ENCODE measurements at places on chromosomes 6 and 20.

DNA sequence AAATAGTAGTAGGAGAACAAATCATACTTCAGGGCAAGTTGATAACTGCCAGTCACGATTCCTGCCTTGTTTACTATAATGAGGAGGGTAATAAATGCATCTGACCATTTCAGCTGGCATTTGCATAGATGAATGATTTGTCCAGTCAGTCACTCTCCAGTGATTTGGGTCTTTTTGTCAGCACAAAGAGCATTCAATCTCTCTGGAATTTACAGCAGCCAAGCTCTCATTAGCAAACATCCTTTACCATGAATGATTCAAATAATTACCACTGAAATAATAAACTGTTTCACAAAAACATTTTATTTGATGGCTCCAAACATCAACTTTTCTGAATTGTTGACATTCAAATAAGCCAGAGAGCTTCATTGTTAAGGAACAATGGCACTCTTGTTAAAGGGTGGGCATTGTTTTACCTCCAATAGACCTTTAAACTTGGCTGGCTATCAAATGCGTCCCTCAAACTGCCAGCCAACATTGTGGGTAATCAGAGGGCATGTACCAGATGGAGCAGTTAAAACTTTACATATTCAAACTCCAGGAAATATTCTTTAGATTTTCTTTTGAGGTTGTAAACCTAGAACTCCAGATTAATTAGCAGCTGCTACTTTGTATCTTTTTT is 30.0 kb upstream of the FBXL4 start:
- DNase-seq = no peak

GRCh38 chr20:3782597-3782996 is 1.3 kb upstream of the SPEF1 start:
- DNase-seq = no peak

GRCh38 chr6:39451831-39452230 is 129.3 kb upstream of the KCNK16 start:
- DNase-seq = no peak

GRCh38 chr6:100202417-100203194 is 208.6 kb upstream of the MCHR2 start:
- peak; percentile 97 for DNase-seq

DNA sequence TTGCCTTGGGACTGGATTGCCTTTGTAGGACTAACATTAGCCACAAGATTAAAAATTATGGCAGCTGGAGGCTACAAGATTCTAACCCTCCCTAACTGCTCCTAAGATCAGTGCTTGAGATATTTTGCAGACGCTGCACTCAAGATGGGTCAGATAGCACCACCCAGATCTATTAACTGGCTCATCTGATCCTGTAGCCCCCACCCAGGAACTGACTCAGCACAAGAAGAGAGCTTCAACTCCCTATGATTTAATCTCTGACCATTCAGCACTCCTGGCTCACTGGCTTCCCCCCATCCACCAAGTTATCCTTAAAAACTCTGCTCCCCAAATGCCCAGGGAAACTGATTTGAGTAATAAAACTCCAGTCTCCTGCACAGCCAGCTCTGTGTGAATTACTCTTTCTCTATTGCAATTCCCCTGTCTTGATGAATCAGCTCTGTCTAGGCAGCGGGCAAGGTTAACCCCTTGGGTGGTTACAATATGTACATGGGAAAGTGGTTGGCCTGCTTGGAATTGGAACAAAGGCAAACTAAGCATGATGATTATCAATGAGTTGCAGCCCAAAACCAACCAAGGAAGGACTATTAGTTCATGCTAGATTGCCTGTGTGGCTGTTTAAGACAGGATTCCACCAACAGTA is 111.3 kb downstream of the OR2B2 start:
- DNase-seq = no peak

GRCh38 chr6:55388211-55388610 is 60.9 kb downstream of the GFRAL start:
- no peak for DNase-seq

DNA sequence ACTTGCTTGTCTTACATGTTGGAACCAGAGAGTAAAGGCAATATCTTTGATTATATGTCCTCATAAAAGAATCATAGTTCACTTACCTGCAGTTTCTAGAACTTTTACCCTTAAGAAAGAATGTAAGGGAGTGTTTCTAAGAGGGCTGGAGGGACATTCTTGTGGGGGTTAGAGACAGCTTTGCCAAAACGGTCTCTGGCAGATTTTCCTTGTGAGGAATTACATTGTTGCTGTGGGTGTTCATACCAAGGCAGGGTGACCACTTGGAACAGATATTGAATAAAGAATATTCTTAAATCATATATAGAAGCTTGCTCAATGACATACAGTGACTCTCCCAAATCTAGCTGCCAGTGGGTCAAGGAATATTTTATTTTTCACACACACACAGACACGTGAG is 517.6 kb upstream of the SOX4 start:
- no peak for DNase-seq

DNA sequence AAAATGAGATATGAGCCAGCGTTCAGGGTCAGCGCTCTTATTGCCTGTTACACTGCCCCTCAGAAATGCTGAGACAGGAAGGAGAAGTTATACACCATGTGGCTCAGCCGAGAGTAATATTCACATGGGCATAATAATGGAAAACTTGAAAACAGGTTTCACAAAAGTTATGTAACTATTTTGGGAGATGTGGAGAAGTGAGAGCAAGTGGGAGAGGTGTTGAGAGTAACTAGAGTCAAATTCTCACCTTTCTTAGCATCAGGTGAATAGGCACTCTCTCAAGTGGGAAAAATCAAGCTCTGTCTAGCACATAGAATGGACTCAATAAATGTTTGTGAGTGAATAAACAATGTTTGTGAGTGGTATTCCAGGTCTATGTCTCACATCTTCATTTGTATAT is 94.5 kb downstream of the TBX18 start:
- no peak for DNase-seq

DNA sequence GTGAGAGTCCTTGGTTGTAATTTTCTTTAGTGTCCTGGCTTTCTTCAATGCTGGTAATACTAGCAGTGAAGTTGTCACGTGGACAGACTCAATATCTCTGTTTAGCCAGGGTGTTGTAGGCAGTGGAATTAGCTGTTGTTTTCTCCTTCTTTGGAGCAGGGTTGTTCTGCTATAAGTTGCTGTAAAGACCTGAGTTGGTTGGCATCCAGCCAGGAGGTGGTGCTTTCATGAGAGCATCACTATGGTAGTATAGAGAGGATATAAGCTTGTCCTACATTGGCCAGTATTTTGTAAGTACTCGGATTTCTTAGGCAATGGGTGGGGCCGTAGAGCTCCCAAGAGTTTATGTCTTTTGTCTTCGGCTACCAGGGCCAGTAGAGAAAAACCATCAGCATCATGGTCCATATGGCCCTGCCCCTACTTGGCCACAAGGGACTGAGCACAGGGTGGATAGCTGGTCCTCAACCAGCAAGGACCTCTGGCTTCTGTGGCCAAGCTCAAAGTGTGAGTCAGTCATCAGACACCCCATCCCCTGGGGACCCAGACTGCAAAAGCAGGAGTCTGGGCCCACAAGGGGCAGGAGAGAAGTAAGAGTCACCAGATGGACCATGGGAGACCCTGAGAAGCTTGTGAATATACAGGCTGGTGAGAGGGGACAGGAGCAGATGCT is 127.9 kb upstream of the NXT1 start:
- DNase-seq = no peak

GRCh38 chr6:27547157-27548075 is 74.5 kb upstream of the ZNF184 start:
- no peak for DNase-seq

GRCh38 chr6:103036846-103037245 is 1643.3 kb downstream of the GRIK2 start:
- no peak for DNase-seq

DNA sequence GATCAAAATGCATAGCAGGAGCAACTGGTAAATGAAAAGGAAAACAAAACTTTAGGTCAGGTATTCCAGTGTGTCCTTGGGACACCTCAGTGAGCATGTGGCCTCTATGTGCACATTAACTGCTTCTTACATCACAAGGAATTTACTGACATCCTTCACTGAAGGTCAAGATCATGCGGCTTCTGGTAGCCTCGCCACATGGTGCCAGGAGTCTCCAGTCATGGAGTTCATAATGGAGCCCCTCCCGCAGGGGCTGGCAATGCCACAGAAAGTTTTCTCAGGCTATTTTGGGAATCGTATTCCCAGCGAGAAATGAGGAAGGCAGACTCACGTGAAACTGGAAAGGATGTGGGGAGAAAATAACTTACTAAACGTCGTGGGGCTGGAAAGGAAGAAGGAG is 19.7 kb upstream of the SLC22A3 start:
- no peak for DNase-seq

GRCh38 chr6:79232696-79233462 is 1.6 kb downstream of the HMGN3 start:
- DNase-seq = no peak

- no peak for DNase-seq
Observed at GRCh38 chr6:165969184-165969583, 198.5 kb downstream of the TBXT start.

GRCh38 chr6:143884216-143884900 is 20.1 kb downstream of the ZC2HC1B start:
- no peak for DNase-seq

DNA sequence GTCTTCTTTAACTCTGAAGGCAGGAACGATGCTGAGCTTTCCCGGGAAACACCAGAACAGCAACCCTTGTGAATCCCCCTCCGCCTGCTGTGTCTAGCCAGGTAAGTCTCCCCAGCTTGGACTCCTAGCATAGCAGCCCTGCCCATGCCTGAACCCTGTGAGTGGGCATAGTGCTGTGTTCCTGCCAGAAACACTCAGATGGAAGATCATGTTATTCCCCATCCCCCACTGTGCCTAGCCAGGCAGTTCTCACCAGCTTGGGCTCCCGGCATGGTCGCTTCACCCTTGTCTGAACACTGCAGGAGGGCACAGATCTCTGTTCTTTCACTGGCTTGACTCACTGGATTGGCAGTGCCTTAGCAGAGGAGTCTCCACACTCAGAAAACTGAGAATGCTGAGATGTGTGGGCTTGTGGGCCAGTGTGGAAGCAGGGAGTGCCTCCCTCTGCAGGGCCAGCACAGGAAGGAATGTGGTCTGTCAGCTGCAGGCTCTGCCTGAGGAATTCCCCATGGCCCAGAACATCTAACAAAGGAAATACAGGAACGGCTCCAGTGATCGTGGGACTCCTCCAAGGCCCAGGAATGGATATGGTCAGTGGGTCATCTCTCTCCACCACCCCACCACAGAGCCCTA is 440.1 kb upstream of the ADGRB3 start:
- no peak for DNase-seq

All from AG09309 (cell line).